Activated naive CD4-positive, alpha-beta T cell treated with anti-CD3 and anti-CD28 coated beads for 36 hours (primary cell): ENCODE measurements at places on chromosomes 11 and 22. TPM values are rescaled to one million over a fixed set of nuclear protein-coding genes. Genes with fewer than 3 reads are reported as not detected.

OR51L1 gene
- total RNA-seq: not detected

MRGPRF gene
- total RNA-seq: not detected

ISX gene
- not detected for total RNA-seq

OR4A16 gene
- total RNA-seq: not detected

LIF gene
- total RNA-seq: 115 TPM

CCDC116 gene
- 0.19 TPM for total RNA-seq

CRYBB3 gene
- not detected for total RNA-seq

OSBP2 gene
- total RNA-seq: 0.89 TPM

CCDC88B gene
- 61.9 TPM for total RNA-seq

MTFP1 gene
- total RNA-seq: 36.6 TPM

NTM gene
- not detected for total RNA-seq

CYB5R2 gene
- total RNA-seq: 5.5 TPM

PRR5L gene
- total RNA-seq: 13.1 TPM

PLAAT2 gene
- total RNA-seq: not detected

DNAJB7 gene
- total RNA-seq: not detected

PKDREJ gene
- not detected for total RNA-seq

ACR gene
- total RNA-seq: not detected

LDHAL6A gene
- total RNA-seq: 0.12 TPM

OR4C6 gene
- not detected for total RNA-seq

ZP1 gene
- total RNA-seq: not detected

CASP12 gene
- not detected for total RNA-seq

AIFM3 gene
- 0.07 TPM for total RNA-seq

WT1 gene
- not detected for total RNA-seq

IL17REL gene
- 0.15 TPM for total RNA-seq

FTH1 gene
- 1,302 TPM for total RNA-seq

CD248 gene
- total RNA-seq: 0.26 TPM

EFCAB6 gene
- total RNA-seq: 0.15 TPM

HORMAD2 gene
- not detected for total RNA-seq

RAB36 gene
- total RNA-seq: not detected

SIK3 gene
- 15.7 TPM for total RNA-seq

TMEM191B gene
- not detected for total RNA-seq

HEPHL1 gene
- total RNA-seq: not detected

SEC14L6 gene
- not detected for total RNA-seq
